ENCODE measurements at places on chromosomes 4 and X. TPM values are rescaled to one million over a fixed set of nuclear protein-coding genes. Genes with fewer than 3 reads are reported as not detected.

Gene GYPE
- total RNA-seq: not detected

Gene XG
- total RNA-seq: not detected

Gene IL1RAPL2
- total RNA-seq: 0.06 TPM

Gene ODAM
- not detected for total RNA-seq

Gene CNKSR2
- total RNA-seq: 33.0 TPM

Gene CFI
- 23.6 TPM for total RNA-seq

Gene AIMP1
- total RNA-seq: 32.6 TPM

Gene ADH5
- total RNA-seq: 93.2 TPM

Gene SPANXD
- not detected for total RNA-seq

Gene UGT2B7
- not detected for total RNA-seq

Gene RNF113A
- total RNA-seq: 51.9 TPM

Gene CENPVL2
- not detected for total RNA-seq

DNA sequence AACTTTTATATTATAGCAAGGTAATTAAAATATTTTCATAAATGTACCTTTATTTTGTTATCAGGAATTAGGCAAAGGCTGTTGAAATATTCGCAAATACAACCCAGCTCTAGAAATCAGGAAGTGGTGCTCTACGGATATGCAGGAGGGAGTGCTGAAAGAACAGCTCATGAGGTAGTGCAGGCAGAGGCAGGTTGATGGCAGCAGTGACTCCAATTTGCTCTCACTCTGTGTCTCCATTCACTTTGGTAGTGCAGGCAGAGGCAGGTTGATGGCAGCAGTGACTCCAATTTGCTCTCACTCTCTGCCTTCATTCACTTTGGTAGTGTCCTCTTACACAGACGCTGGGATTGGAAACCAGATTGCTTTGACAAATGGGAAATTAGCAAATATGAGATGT is 277.9 kb downstream of the TRIML1 start:
- no peak overlapping the region for H3K27ac ChIP-seq
- no peaks in the 10 kb centered on the region for H3K4me1 ChIP-seq
- no peak overlapping the region for H3K4me3 ChIP-seq
- H3K36me3 ChIP-seq: no peaks in the 10 kb centered on the region

GRCh38 chrX:103565197-103565596 is 20.1 kb upstream of the TCEAL4 start:
- H3K36me3 ChIP-seq: no peaks in the 10 kb centered on the region
- H3K27ac ChIP-seq: no peak overlapping the region
- no peak overlapping the region for H3K4me3 ChIP-seq
- H3K4me1 ChIP-seq: no peaks in the 10 kb centered on the region
- no peaks in the 10 kb centered on the region for H3K27me3 ChIP-seq

GRCh38 chr4:72602396-72603376 is 33.7 kb upstream of the ADAMTS3 start:
- no peaks in the 10 kb centered on the region for H3K27me3 ChIP-seq
- no peaks in the 10 kb centered on the region for H3K36me3 ChIP-seq
- H3K4me3 ChIP-seq: no peak overlapping the region
- no peaks in the 10 kb centered on the region for H3K4me1 ChIP-seq

- H3K27me3 ChIP-seq: peaks cover 6% of the 10 kb centered on the region
- H3K4me3 ChIP-seq: peak overlapping the region; percentile 63
- H3K4me1 ChIP-seq: 0 out of 2 replicates have a peak, but pooled peaks cover 2% of the 10 kb centered on the region
- peak; percentile 14 for DNase-seq
- H3K36me3 ChIP-seq: no peaks in the 10 kb centered on the region
- H3K27ac ChIP-seq: no peak overlapping the region
Measured at GRCh38 chr4:82560853-82561785, 669 bp downstream of the TMEM150C start.

DNA sequence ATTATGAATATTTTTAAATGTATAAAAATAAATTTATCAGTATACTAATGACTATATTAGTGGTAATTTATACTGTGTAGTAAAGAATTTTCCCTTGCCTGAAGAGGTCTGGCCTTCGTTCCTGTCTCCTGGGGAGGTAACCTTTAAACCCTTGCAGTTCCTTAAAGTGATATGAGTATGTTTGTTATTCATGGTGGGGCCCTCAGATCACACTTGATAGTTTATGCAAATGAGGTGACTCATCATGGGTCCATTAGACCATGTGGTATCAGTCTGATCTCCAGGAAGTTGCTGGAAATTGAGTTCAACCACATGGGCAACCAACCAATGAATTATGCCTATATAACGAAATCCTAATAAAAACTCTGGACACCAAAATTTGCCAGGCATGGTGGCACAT is 904.1 kb downstream of the RPA4 start:
- no peaks in the 10 kb centered on the region for H3K27me3 ChIP-seq
- no peak overlapping the region for H3K4me3 ChIP-seq
- no peak overlapping the region for H3K27ac ChIP-seq
- H3K4me1 ChIP-seq: no peaks in the 10 kb centered on the region

DNA sequence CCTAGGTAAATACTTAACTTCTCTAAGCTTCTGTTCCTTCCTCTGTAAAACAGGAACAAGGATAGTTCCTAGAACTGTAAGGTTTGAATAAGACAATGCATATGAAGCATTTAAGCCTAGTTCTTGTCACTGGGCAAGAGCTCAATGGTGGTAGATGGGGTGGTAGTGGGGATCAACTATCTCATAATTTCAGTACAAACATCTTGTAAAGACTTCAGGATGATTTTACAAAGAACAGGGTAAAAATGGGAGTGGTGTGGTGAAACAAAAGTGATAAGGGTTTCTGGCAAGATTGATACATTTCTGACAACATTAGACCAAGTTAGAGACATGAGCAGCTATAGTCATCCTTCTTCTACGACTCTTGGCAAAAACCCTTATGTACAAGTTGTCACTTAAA is 137.8 kb downstream of the SCFD2 start:
- H3K4me1 ChIP-seq: no peaks in the 10 kb centered on the region
- no peak for DNase-seq
- H3K4me3 ChIP-seq: no peak overlapping the region
- H3K27ac ChIP-seq: no peak overlapping the region
- H3K36me3 ChIP-seq: no peaks in the 10 kb centered on the region

- no peak overlapping the region for H3K4me3 ChIP-seq
- H3K27ac ChIP-seq: no peak overlapping the region
- no peaks in the 10 kb centered on the region for H3K36me3 ChIP-seq
- no peaks in the 10 kb centered on the region for H3K27me3 ChIP-seq
Measured at GRCh38 chrX:20471483-20471882, 204.8 kb upstream of the RPS6KA3 start.

DNA sequence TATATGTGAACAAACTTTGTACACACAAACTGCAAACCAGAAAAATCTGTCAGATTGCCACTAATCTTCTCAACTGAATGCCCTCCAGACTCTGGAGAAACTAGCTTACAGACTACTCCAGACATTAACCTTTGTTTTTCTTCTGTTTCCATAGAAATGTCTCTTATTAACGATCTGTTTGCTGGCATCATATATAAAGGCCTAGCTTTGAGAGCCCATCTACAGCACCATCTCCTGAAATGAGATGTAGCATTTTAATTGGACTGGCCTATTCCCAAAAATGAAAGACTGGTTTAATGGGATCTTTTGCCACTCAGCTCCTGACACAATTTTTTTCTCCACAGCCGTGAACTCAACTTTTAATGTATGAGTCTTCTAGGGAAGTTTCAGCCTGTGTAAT is 266.0 kb upstream of the IL1RAPL1 start:
- H3K4me3 ChIP-seq: no peak overlapping the region
- no peaks in the 10 kb centered on the region for H3K36me3 ChIP-seq
- no peaks in the 10 kb centered on the region for H3K27me3 ChIP-seq
- H3K4me1 ChIP-seq: no peaks in the 10 kb centered on the region
- DNase-seq: no peak

DNA sequence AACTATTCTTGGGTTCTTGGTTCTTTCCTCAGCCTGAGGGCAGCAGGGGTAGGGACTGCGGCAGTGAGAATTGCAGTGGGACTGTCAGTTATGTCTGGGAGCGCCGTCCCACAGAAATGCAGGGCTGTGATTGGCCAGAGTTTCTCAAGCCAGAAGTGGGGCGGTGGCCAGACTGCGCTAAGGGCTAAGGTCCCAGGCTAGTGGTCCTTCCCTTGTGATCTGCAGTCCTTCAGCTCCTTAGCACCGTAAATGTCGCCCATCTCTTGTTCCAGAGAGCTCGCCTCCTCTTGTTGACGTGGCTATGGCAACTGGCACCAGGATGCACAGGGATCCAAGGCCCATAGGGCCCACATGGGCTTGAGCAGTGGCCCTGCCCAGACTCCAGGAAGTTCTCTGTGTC is 223.5 kb downstream of the GRIA2 start:
- H3K36me3 ChIP-seq: no peaks in the 10 kb centered on the region
- no peak overlapping the region for H3K4me3 ChIP-seq
- no peaks in the 10 kb centered on the region for H3K27me3 ChIP-seq
- DNase-seq: no peak
- no peaks in the 10 kb centered on the region for H3K4me1 ChIP-seq

DNA sequence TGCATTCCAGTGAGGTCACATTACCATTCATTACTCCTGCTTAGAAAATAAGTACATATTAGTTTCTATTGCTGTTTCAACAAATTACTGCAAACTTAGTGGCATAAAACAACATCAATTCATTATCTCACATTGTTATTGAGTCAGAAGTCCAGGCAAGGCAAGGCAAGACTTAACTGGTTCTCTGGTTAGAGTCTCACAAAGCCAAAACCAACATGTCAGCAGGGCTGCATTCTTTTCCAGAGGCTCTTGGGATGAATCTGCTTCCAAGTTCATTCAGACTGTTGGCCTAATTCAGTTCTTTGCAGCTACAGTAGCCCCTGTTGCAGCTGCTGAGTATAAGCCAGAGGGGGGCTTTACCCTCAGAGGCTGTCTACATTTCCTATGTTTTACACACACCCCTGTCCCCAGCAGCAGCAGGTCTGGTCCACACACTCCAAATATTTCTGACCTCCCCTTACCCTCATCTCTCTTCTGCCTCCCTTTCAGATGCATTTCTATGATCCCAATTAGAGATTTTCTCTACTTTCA is 892.1 kb upstream of the EPHA5 start:
- H3K27me3 ChIP-seq: no peaks in the 10 kb centered on the region
- H3K36me3 ChIP-seq: no peaks in the 10 kb centered on the region
- DNase-seq: no peak

DNA sequence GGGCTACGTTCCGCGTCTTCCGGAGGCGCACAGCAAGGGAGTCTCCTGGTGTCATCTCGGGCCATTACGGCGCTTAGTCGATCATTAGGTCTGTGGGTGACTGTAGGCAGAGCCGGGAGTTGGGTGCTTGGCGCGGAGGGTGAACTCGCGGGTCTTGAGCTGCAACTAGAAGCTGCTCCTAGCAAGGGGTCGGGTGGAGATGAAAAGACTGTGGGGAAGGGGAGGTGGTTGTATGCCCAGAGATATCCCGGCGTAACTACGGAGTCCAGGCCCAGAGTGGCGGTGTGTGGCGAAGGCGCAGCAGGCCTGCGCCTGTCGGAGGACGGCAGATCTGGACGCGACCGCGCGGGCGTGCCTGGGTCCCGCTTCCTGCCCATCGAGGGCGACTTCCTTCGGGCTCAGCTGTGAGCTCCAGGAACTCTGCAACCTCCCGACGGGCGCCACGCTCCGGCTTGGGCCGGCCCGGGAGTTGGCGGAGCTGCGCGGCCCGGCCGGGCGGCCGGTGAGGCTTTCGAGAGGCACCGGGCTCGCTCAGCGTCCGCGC is 2.7 kb upstream of the NKX3-2 start:
- H3K36me3 ChIP-seq: no peaks in the 10 kb centered on the region
- H3K4me1 ChIP-seq: peaks cover 6% of the 10 kb centered on the region
- DNase-seq: no peak
- H3K4me3 ChIP-seq: peak overlapping the region; percentile 58
- no peaks in the 10 kb centered on the region for H3K27me3 ChIP-seq
- H3K27ac ChIP-seq: no peak overlapping the region

- no peaks in the 10 kb centered on the region for H3K4me1 ChIP-seq
- DNase-seq: no peak
- H3K4me3 ChIP-seq: no peak overlapping the region
- no peak overlapping the region for H3K27ac ChIP-seq
- no peaks in the 10 kb centered on the region for H3K36me3 ChIP-seq
- H3K27me3 ChIP-seq: no peaks in the 10 kb centered on the region
Measured at GRCh38 chrX:6244666-6245065, 16.0 kb upstream of the NLGN4X start.

DNA sequence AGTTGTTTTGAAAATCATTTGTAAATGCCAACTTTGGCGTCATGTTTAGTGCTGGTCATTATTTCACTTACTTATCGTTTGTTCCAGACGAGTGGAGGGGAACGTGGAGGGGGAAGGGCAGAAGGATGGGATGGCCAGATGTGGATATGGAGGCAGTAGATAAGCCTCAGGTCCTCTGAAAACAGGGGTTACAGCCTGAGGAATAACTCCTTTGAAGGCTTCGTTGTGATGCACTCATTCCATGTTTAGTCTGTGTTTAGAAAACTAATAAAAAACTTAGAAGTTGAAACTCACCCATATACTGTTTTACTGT is 1.1 kb downstream of the MOB1B start:
- no peaks in the 10 kb centered on the region for H3K4me1 ChIP-seq
- peak overlapping the region; percentile 84 for H3K4me3 ChIP-seq
- H3K27me3 ChIP-seq: no peaks in the 10 kb centered on the region
- peaks cover 17% of the 10 kb centered on the region for H3K36me3 ChIP-seq

Data from SJCRH30 (cell line).